Activated CD4-positive, alpha-beta T cell treated with anti-CD3 and anti-CD28 coated beads for 1 hour (primary cell): ENCODE measurements at places on chromosomes 7 and 10.

DNA sequence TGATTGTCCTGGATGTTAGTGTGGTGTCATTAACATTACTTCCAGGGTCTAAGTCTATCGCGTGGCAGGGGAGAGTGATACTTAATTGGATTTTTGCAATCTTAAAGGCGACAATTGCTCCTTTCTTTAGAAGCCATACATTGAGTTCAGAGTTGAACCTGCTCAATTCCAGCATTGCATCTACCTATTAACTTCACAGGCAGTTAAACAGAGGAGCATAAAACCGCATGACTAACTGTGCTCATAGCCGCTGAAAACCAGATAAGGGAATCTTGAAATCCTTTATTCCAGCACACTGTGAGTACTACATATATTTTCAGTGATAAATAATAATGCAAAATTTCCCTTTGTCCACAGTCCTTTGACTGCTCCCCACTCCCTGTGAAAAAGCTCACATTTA, 255.3 kb downstream of the STK31 start:
- no peak for DNase-seq

DNA sequence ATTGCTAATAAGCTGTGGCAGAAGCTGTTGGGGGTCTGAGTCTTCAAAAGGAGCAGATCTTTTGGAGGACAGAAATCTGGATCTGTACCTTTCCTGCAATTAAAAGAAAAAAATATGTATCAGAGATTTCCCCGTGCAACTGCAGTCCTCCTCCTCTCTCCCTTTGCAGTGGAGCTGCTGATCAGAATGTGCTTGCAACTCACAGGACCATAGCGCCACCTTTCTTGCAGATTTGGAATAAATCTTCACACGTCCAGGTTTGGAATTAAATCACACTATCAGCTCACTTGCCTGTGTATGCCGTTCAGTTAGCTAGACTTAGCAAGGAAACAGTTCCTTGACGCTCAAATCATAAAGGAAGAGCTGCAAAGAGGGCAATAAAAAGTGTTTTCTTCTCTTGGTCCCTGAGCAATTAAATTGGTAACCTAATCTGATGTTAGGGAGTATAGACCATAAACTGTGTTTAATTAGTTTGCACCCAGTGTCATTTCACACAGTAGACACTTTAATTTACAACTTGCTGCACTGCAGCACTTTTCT, 77.4 kb downstream of the PON1 start:
- DNase-seq: no peak

DNA sequence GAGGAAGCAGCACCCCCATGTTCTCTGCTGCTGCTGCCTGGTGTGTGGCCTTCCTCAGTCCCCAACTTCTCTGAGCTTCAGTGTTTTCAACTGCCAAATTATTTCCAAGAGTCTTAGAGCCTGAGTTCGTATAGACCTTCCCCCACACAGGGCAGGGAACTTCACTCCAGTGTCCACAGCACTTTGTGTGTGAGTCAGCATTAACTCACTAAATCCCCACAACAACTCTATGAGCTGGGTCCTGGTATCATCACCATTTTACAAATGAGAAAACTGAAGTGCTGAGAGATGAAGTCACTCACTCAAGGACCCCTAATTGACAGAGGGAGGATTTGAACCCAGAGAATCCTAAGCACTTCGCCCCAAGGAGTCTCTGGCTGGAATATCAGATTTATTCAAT, 48.3 kb downstream of the ADCYAP1R1 start:
- DNase-seq: no peak

DNA sequence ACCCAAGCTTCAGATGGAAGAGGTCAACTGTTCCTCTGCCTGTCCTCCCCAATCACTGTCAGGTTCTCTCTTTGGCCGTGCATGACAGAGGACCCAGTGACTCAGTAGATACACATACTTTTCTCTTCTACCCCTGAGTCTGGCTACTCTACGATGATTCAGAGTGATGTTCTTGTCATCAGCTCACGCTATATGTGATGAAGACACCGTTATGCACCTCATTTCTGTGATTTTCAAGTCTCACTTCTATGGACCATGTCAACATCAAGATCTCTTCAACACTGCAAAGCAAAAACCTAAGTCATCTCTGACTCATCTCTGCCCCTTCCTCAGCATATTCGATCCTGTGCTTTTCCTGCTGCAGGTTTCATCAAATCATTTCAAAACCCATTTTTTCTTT, 76.6 kb upstream of the DGKI start:
- no peak for DNase-seq
